Stimulated activated CD8-positive, alpha-beta memory T cell treated with anti-CD3 and anti-CD28 coated beads, Interleukin-2, amount 100 ng/mL, for 1 hour (primary cell): ENCODE measurements at places on chromosomes 5 and 9.

DNA sequence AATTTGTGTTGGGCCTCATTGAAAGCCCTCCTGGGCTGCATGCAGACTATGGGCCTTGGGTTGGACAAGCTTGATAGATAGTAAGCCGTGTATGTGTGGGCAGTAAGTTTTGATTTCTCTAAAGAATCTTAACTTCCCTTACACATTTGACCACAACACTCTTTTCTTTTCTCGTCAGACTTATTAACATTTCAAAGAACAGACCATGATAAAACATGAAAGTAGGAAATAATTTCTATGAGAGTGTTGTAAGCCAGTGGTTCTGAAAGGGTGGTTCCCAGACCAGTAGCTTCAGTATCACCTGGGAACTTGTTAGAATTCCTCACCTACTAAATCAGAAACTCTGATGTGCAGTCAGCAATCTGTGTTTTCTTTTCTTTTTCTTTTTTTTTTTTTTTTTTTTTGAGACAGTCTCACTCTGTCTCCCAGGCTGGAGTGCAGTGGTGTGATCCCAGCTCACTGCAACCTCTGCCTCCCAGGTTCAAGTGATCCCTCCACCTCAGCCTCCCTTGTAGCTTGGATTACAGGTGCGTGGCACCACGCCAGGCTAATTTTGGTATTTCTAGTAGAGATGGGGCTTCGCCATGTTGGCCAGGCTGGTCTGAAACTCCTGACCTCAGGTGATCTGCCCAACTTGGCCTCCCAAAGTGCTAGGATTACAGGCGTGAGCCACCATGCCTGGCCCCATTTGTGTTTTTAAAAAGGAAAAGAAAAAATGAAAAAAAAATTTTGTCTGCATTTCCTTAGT is 20.0 kb upstream of the GCNT1 start:
- DNase-seq = no peak

- no peak for DNase-seq
Measured at GRCh38 chr5:172607213-172607793, 33.8 kb upstream of the NEURL1B start.

GRCh38 chr9:106726070-106726815 is 136.7 kb upstream of the ZNF462 start:
- no peak for DNase-seq

DNA sequence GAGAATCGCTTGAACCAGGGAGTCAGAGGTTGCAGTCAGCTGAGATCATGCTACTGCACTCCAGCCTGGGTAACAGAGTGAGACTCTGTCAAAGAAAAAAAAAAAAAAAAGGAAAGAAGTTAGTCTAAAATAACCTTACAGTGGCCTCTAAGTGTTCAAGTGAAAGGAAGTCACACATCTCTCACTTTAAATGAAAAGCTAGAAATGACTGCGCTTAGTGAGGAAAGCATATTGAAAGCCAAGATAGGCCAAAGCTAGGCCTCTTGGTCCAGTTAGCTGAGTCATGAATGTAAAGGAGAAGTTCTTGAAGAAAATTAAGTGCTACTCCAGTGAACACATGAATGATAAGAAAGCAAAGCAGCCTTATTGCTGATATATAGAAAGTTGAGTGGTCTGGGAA is 38.1 kb downstream of the ITGA1 start:
- DNase-seq = no peak

- DNase-seq = no peak
Measured at GRCh38 chr9:104482921-104483570, 21.0 kb upstream of the OR13F1 start.

- no peak for DNase-seq
Measured at GRCh38 chr5:170148430-170149205, 42.9 kb downstream of the FOXI1 start.

- no peak for DNase-seq
Measured at GRCh38 chr5:151223447-151224264, at the start of gene CCDC69. TSS of gene CCDC69 (minus strand) at chr5:151224092. CDS start at chr5:151223970, 122 bp downstream.

DNA sequence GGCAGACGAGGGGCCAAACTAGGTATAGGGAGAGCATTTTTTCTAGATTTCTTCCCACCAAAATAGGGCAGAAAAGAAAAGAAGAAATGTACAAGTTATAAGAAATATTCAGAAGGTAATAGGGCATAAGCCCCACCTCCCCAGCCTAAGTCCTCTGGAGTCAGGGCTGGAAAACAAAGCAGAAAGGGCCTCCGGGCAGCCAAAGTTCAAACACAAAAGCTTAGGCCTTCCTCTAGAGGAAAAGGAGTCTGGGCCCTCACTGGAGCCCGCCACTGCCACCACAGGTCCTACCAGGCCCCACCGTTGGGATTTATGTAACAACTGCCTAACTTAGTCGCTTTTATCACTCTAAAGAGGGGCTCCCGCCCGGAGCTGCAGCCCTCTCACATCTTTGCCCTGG is 27.6 kb downstream of the TBC1D2 start:
- DNase-seq = no peak

DNA sequence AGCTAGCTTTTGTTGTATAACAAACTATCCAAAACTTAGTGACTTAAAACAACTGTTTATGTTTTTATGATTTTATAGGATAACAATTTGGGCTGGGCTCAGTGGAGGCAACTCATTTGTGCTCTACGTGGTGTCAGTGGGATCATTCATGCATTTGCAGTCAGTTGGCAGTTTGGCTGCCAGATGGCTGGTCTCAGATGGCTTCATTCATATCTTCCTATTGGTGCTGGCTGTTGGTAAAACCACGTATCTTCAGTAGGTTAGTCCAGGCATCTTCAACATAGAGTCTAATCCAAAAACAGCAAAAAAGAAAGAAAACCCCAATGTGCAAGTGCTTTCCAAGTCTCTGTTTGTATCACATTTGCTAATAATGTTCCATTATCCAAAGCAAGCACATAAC is 51.7 kb upstream of the RIC1 start:
- no peak for DNase-seq

DNA sequence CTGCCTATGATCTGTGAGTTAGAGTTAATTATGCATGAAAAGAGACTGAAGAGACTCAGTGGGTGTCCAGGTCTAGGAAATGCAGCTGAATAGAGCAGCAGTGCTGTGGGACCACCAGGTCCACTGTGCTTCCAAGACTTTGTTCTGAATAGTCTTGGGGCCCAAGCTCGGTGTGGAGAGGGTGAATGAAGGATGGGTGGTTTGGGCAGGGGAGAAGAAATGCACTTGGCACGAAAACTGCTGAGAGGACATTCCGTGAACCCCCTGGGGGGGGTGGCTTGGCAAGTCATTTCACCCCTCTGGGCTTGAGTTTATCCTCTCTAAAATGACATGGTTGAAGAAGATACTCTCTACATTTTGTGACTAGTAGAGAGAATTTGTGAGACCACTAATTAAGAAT is 36.0 kb upstream of the GOLPH3 start:
- no peak for DNase-seq

- no peak for DNase-seq
Measured at GRCh38 chr5:151255621-151256286, 2.8 kb downstream of the GM2A start.

- no peak for DNase-seq
Measured at GRCh38 chr9:120403543-120403856, 176.5 kb downstream of the CDK5RAP2 start.

DNA sequence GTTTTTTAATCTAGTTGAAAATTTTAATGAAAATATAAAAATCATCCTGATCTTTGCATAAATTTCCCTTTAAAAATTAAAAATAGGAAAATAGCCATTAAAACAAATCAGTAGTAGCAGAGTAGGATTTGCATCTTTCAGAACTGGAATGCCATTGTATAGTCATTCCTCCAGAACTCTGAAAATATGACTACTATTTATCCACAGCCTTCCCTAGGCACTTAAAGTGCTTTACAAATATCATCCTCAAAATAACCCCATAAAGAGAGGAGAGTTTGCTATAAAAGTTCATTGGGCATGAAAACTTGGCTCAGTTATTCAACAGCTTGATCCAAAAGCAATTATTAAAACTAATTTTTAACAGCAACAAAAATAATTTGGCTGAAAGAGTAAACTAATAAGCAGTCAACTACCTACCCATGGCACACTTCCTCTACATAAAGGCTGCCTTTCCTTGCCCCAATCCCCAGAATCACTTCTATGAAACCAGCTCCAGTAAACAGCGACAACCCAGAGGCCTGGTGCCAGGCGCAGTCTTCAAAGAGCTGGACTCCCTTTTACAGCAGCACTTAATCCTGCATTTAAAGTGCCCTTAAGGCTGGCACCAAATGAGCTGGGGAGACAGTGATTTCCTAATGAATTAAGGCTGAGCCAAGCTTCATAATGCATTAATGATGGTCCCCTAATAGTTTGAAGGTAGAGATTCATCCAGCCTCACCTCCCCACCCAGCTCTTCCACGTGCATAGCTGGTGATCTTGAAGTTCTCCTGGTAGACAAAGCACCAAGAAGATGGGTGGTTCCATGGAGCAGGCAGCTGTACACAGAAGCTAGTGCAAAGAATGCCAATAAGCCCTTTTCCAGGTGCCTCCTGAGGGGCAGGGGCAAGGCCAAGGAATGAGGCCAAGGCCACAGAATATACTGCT is 36.1 kb downstream of the LHFPL2 start:
- no peak for DNase-seq

DNA sequence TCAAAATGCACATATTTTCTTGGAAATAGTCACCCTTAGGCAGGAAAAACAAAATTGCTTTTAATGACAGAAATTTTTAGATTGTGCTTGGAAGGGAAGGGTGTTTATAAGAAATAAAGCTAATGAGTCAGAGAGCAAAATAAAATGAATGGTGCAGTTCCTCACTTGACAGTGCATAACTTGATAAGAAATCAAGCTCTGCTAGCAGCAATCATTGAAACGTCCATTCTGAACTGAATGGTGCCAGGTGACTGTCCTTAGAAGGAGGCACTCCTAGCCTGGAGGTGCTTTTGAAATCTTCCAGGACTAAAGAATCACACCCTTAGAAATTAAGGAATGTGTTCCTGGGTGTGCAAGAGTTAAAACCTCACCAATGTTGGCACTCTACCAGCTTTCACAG is 202.5 kb downstream of the EFNA5 start:
- no peak for DNase-seq

- DNase-seq = no peak
Measured at GRCh38 chr9:123020796-123021195, 12.7 kb upstream of the GPR21 start.

- no peak for DNase-seq
Measured at GRCh38 chr9:3434594-3434993, 91.2 kb downstream of the RFX3 start.
